HTR-8/SVneo (cell line): ENCODE measurements at places on chromosomes 6 and 20.

GRCh38 chr6:107628878-107629277, 139.0 kb downstream of the SOBP start:
- no peak for DNase-seq

DNA sequence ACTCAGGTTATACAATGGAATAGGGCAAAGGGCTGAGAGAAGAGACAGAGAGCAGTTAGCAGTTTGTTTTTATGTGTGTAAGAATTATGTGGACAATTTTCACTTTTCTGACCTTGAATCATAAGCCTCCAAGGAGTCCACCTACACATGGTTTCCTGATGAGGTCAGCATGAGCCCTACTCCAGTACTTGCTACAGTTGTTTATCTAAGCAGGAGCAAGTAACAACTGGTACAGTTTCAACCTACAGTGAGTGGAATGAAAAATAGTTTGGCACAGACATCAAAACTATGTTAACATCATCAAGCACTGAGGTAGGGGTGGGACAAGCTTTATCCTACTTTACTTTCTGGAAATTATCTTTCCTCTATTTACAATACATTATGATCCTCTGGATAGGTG, 426.7 kb upstream of the ID4 start:
- peak; percentile 47 for DNase-seq

- no peak for DNase-seq
These were observed 51.2 kb downstream of the BMP6 start for GRCh38 chr6:7777074-7777473.

- DNase-seq: peak; percentile 57
These were observed 544.1 kb downstream of the QKI start for GRCh38 chr6:163958646-163959045.
